ENCODE measurements at places on chromosomes 2 and 18. TPM values are rescaled to one million over a fixed set of nuclear protein-coding genes. Genes with fewer than 3 reads are reported as not detected.

DNAJC5G gene
- not detected for polyA plus RNA-seq

TGIF1 gene
- polyA plus RNA-seq = 69.6 TPM

PRKAG3 gene
- not detected for polyA plus RNA-seq

OSR1 gene
- not detected for polyA plus RNA-seq

SEPTIN2 gene
- polyA plus RNA-seq = 249 TPM

EMILIN2 gene
- 4.9 TPM for polyA plus RNA-seq

TMEM247 gene
- not detected for polyA plus RNA-seq

CNGA3 gene
- polyA plus RNA-seq = not detected

TEKT4 gene
- polyA plus RNA-seq = not detected

ALLC gene
- not detected for polyA plus RNA-seq

All from CD4-positive, alpha-beta memory T cell (primary cell).